ENCODE measurements at places on chromosomes 12 and 14. TPM values are rescaled to one million over a fixed set of nuclear protein-coding genes. Genes with fewer than 3 reads are reported as not detected.

Gene C1RL
- 71.9 TPM for total RNA-seq

- DNase-seq: no peak
Observed at GRCh38 chr12:118326991-118327390, 45.7 kb downstream of the TAOK3 start.

- DNase-seq: no peak
Observed at GRCh38 chr14:41355866-41356265, 250.8 kb upstream of the LRFN5 start.

DNA sequence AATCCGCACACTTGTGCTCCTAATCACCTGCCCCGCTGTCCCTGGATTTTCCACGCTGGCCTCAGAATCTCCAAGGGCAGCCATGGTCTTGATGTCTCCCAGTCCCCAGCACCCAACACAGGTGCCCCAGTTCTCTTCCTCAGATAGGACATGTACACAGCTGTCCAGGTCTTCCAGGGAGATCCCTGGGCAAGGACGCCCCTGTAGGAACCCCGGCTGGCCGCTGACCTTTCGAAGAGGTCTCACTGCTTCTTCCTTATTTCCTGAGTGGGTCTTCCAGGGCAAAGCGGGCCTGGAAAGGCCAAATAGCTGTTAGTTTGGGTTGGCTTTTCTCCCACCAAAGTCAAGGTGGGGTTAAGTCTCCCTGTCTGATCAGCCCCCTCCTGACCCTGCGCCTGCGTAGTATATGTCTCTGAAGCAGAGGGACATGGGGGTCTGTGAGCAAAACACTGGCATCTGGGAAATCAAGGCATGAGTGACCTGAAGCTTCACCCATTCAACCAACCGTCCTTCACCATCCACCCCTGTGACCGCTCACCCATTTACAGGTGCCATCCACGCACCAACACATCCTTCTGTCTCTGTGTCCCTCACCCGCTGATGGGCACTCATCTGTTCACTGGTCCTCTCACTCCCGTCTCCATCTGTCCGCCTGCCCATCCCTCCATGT is 4.6 kb downstream of the BEGAIN start:
- no peak for DNase-seq

DNA sequence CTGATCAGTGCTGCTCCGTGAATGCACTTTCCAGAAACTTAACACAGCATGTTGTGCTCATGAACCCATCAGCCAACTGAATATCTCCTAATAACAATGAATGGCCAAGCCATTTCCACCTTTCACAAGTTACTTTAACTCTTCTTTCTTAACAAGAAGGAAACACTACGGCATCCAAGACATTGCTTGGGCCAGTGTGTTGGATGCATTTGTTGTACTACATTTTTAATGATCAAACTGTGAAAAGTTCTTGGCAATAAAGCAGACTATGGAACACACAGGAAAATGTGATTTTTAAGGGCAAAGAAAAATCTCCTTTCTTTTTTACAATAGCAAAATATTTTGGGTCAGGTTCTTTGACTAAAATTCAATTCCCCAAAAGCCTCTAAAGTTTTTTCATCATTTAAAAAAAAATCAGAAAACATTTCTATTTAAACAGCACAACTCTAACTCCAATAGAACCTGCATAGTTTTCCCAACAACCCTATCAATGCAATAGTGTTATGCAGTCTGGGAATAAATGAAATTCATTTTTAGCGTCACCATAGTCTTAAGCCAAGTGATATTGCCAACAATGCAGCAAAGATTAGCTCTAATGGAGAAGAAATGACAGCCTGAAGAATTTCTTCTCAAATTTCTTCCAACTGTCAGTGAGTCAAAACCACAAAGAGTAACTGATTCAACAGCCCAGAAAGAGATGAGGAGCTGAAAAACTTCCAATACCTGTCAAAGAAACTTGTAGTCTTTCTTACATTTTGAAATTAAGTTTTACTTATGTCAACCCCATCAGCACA is 50.7 kb upstream of the PTPRR start:
- no peak for DNase-seq
